ENCODE measurements at places on chromosomes 3 and 15.

- no peak for DNase-seq
Observed at GRCh38 chr3:54349691-54350090, 227.3 kb downstream of the CACNA2D3 start.

DNA sequence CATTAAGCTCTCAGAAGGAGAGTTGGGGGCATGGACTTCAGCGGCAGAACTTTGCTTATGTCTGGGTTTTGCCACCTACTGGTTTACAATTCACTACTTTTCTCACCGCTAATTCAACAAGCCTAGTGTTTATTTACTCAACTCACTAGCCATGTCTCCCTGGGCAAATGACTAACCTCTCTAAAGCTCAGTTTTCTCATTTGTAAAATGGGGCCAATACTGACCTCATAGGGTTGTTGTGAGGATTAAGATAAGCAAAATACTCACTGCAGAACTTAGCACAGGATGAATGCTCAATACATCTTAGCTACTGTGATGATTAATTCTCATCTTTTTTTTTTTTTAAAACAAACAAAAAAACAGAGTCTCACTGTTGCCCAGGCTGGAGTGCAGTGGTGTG lies 106.3 kb downstream of the CADPS start:
- no peak for DNase-seq

GRCh38 chr3:162292409-162292808 lies 795.8 kb downstream of the OTOL1 start:
- DNase-seq, result no peak

GRCh38 chr3:194604837-194605236 lies 28.4 kb downstream of the TMEM44 start:
- DNase-seq, result no peak

GRCh38 chr3:52225452-52226228 lies at the start of gene TLR9:
TLR9 (minus strand) TSS chr3:52225645; CDS start chr3:52225529, 116 bp downstream.
- DNase-seq, result no peak

GRCh38 chr15:100899601-100900000 lies 19.6 kb upstream of the LRRK1 start:
- no peak for DNase-seq

GRCh38 chr3:32493437-32494414 lies 8.9 kb downstream of the CMTM6 start:
- DNase-seq, result no peak

GRCh38 chr15:34765741-34766140 lies 10.9 kb upstream of the GJD2 start:
- DNase-seq, result no peak

DNA sequence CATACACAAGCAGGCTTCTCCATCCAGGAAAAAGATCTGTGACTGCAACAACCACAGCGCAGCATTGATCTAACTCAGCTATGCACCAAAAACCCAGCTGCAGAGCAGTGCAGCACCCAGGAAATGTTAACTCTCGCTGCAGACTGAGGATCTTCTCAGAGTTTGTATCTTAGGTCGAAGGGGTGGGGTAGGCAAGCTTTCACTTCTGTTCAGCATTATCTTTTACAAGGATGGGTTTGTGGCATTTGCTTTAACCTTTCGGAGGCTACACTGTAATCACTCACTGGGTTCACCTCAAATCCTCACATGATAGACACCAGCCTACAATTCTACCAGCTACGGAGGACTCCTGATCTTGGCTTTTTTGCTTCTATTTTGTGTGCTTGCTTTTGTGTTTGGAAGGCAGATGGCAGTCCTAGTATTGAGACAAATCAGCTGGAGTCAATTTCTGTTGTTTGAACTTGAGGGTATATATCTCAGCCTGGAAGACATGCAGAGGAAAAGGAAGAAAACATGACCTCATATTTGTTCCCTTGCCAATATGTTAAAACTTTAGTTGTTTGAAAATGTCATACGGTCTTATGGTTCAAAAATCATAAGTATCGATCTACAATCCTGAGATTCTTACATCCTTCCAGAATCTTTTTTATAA lies 25.2 kb downstream of the LRRK1 start:
- peak; percentile 18 for DNase-seq

- DNase-seq, result peak; percentile 75
Observed at GRCh38 chr3:46006238-46007032, 10.8 kb upstream of the FYCO1 start.

- no peak for DNase-seq
Observed at GRCh38 chr3:123150449-123151215, 51.1 kb upstream of the SEC22A start.

DNA sequence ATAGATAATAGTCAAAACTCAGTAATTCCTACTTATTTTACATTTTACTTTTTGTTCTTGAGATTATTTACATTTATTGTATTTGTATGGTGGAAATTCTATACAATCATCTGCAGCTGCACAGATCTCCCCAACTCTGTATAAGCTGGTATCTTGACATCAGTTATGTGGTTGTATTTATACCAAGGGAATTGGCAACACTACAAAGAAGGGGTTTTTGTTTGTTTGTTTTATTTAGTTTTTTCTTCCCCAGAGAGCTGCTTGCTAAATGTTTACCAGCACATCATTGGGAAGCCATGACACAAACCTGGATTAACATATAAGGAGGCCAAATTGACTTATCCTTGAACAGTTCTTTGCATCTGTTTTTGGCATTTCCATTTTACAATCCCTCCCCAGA lies 389.2 kb upstream of the KCNMB2 start:
- DNase-seq, result no peak
